DMS153 (cell line): ENCODE measurements at places on chromosomes 12 and 14.

GRCh38 chr12:30108666-30109065, 324.9 kb upstream of the TMTC1 start:
- no peak for DNase-seq

DNA sequence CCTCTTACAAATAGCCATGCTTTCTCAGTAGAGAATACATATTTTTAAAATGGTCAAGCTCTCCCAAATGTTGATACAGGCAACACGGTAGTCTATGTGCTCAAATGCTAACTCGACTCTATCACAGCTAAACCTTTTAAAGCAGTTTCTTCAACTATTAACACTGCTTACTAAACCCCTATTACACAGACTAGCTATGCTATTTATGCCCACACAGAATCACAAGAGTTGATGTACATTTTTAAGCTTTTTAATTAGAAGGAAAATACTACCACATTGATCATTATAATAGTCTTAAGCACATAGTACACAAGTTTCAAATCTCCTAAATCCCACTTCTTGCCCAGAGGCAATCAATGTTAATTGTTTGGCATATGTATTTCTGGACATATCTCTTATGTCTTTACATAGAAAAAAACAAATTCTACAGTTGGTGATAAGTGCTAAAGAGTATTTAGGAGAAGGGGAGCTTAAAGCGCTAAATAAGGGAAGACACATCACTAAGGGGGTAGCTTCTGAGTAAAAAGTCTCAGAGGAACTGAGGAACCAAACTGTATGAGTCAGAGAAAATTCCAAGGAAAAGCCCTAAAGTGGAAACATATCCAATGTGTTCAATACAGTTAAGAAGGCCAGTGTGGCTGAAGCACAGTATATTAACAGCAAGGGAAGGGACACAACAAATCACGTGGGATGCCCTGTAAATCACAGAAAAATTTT, 13.7 kb downstream of the HNRNPC start:
- DNase-seq, result no peak

GRCh38 chr12:8899830-8900229, 14.5 kb upstream of the PHC1 start:
- no peak for DNase-seq

DNA sequence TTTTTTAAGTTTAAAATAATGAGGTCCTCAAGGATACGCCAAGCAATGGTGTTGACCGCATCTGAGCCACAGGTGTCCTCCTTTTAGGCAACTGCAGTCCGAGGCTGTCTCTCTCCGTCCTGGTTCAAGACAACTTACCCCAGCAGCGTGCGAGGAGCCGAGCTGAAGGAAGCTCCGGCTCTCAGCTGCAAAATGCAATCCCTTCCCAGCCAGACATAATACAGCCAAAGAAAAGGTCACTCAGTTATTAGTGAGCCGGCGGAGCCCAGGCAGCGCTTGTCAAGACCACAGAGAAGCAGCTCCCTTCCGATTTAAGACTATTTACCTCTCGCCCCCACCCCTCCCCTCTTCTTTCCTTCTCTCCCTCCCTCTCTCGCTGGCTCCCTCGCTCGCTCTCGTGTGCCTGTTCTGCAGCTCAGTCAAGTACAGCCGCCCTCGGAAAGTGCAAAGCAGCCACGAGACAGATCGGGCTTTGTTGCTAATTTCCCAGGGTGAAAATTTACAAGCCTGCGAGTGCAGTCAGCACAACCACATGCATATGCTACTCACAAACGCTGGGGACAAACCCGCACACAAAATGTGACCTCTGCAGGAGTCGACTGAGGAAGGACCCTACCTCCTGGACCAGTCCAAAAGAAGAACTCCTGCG, 363 bp upstream of the LMO3 start:
- DNase-seq, result peak; percentile 45

GRCh38 chr14:34211732-34212131, 250.3 kb downstream of the SPTSSA start:
- DNase-seq, result no peak
